ENCODE measurements at places on chromosomes 1 and 21.

DNA sequence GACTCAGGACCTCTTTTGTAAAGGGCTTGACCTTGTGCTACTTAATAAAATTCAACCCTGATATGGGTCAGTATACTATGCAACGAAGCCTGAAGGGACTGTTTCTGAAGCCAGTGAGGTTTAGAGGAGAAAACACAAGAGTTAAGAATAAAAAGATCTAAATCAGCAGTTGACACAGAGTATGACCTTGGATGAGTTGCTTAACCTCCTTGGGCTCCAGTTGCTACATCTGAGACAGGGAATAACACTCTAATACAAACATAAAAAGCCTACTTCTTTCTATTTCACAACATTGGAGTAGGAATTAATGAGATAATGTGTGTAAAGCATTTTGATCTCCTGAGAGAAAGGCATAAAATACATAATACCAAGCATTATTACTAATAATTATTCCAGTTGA lies 882.4 kb upstream of the ADGRL2 start:
- DNase-seq, result no peak
- no peak overlapping the region for H3K4me3 ChIP-seq
- no peaks in the 10 kb centered on the region for H3K36me3 ChIP-seq
- no peaks in the 10 kb centered on the region for H3K27me3 ChIP-seq
- no peaks in the 10 kb centered on the region for H3K4me1 ChIP-seq

- H3K27me3 ChIP-seq, result no peaks in the 10 kb centered on the region
- H3K27ac ChIP-seq, result peak overlapping the region; percentile 86
- H3K4me1 ChIP-seq, result no peaks in the 10 kb centered on the region
- DNase-seq, result peak; percentile 84
Observed at GRCh38 chr1:32215629-32216480, 6.3 kb downstream of the TMEM234 start.

- H3K36me3 ChIP-seq, result no peaks in the 10 kb centered on the region
- peaks cover 3% of the 10 kb centered on the region for H3K4me1 ChIP-seq
- DNase-seq, result no peak
- H3K27ac ChIP-seq, result no peak overlapping the region
- H3K27me3 ChIP-seq, result no peaks in the 10 kb centered on the region
Observed at GRCh38 chr1:22773981-22774832, 63.6 kb downstream of the EPHB2 start.

DNA sequence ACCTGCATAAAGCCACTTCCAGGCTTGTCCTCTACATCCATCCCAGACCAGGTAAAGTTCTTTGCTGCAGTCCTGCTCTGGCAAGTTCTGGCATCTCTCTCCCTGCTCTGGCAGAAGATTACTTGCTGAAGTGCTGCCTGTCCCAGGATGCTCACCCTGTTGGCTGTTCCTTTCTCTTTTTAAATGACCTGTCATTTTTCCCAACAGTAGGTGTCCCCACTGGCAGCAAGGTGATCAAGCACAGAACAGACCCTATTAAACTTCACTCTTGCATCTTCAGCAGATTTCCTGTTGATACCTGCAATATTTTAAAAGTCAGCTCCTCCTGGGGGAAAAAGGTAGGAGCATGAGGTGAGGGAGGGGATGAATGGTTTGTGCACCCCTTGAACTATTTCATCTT lies 332.6 kb downstream of the PBX1 start:
- no peak overlapping the region for H3K27ac ChIP-seq
- no peaks in the 10 kb centered on the region for H3K4me1 ChIP-seq
- DNase-seq, result no peak
- no peak overlapping the region for H3K4me3 ChIP-seq
- no peaks in the 10 kb centered on the region for H3K27me3 ChIP-seq

DNA sequence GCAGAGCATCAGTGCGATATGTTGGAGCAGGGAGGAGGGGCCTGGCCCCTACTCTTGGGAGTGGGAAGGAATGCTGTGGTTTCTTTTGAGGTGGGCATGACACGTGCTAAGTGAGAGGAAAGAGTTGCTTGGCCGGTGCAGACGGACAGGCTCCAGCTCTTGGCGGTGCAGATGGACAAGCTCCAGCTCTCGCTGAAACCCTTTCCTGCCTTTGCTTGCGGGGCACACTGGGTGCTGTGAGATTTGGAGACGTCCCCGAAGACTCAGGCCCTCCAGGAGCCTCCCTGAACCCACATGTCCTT lies 15.9 kb downstream of the PDXK start:
- H3K27ac ChIP-seq, result peak overlapping the region; percentile 74
- no peaks in the 10 kb centered on the region for H3K27me3 ChIP-seq
- peaks cover 89% of the 10 kb centered on the region for H3K4me1 ChIP-seq
